ENCODE measurements at places on chromosomes 4 and X. TPM values are rescaled to one million over a fixed set of nuclear protein-coding genes. Genes with fewer than 3 reads are reported as not detected.

ADH6 gene
- total RNA-seq: not detected

GRCh38 chr4:169120624-169121023 is 110.6 kb upstream of the CBR4 start:
- no peaks in the 10 kb centered on the region for H3K36me3 ChIP-seq
- no peak for DNase-seq
- H3K4me1 ChIP-seq: no peaks in the 10 kb centered on the region
- no peak overlapping the region for H3K27ac ChIP-seq
- no peaks in the 10 kb centered on the region for H3K27me3 ChIP-seq

DNA sequence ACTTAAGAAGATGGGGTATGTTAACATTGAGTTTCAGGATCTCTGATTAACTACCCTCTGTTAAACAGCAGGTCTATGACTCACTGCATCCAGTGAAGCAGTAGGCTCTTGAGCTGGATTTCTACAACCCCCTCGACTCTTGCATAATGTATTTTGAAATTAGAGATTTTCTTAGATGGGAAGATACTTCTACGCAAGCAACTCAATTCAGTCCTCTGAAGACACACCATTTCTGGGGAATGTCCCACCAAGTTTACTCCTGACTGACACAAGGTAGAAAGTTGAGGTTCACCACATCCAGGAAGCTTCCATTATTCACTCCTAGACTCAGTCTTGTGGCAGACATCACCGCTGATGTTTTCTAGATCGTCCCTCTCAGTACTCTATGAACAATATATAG is 12.9 kb downstream of the PALLD start:
- no peak overlapping the region for H3K4me3 ChIP-seq
- H3K27ac ChIP-seq: peak overlapping the region; percentile 10

- H3K36me3 ChIP-seq: peaks cover 36% of the 10 kb centered on the region
- no peak overlapping the region for H3K4me3 ChIP-seq
- H3K4me1 ChIP-seq: peaks cover 33% of the 10 kb centered on the region
- no peak for DNase-seq
- H3K27me3 ChIP-seq: no peaks in the 10 kb centered on the region
- H3K27ac ChIP-seq: no peak overlapping the region
These were observed 131.0 kb upstream of the MAP3K15 start for GRCh38 chrX:19646282-19646681.

- DNase-seq: no peak
- no peak overlapping the region for H3K4me3 ChIP-seq
- no peaks in the 10 kb centered on the region for H3K27me3 ChIP-seq
- H3K27ac ChIP-seq: no peak overlapping the region
- H3K4me1 ChIP-seq: no peaks in the 10 kb centered on the region
These were observed 12.9 kb upstream of the IL13RA1 start for GRCh38 chrX:118714521-118714920.

DNA sequence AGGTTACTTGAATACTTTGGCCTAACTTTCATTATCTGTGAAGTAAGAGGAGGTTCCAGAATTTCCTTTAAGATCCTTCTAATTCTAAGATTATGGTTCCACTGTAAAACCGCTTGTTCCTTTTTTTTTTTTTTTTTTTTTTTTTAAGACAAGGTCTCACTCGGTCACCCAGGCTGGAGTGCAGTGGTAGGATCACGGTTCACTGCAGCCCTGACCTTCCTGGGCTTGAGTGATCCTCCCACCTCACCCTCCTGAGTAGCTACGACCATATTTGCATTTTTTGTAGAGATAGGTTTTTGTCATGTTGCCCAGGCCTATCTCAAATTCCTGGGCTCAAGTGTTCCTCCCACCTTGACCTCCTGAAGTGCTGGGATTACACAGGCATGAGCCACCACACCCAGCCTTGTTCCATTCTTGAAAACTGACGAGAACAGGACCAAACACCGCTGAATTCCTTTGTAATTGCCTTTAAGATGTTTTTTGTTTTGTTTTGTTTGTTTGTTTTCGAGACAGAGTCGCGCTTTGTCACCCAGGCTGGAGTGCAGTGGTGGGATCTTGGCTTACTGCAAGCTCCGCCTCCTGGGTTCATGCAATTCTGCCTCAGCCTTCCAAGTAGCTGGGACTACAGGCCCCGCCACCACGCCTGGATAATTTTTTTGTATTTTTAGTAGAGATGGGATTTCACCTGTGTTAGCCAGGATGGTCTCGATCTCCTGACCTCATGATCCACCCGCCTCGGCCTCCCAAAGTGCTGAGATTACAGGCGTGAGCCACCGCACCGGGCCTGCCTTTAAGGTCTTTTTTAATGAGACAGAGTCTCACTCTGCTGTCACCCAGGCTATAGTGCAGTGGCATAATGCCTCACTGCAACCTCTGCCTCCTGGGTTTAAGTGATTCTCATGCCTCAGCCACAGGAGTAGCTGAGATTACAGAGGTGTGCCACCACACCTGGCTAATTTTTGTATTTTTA is 6.8 kb downstream of the PDS5A start:
- no peak overlapping the region for H3K4me3 ChIP-seq
- H3K36me3 ChIP-seq: peaks cover 32% of the 10 kb centered on the region
- peaks cover 46% of the 10 kb centered on the region for H3K4me1 ChIP-seq
- DNase-seq: no peak

- H3K4me3 ChIP-seq: no peak overlapping the region
- H3K4me1 ChIP-seq: no peaks in the 10 kb centered on the region
- no peaks in the 10 kb centered on the region for H3K27me3 ChIP-seq
- H3K27ac ChIP-seq: no peak overlapping the region
- DNase-seq: no peak
These were observed 14.5 kb upstream of the DKK2 start for GRCh38 chr4:107050525-107051135.

DNA sequence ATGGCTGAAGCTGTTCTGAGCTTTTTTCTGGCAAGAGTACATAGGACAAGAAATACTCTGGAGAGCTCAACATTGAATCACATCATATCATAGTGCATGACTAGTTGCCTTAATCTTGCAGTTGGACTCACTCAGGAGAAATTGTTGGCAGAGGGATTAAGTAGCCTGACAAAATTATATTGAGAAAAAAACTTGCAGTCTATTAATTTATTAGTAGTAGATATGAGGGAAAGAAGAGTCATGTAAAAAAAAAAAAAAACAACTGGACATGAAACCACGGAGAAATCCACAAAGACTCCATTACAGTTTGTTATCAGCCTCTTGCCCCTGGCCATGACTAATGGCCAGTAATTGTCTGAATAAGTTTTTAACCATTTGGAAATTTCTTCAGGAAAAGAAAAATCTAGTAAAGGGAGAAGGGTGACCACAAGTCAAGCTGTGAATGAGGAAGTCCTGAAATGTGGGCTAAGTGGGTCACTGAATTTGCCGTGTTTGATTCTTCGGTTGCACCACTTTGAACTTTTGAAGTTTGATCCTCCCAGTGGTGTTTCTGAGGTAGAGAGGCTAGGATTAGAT is 45.6 kb downstream of the FHL1 start:
- H3K27me3 ChIP-seq: no peaks in the 10 kb centered on the region
- peak overlapping the region; percentile 49 for H3K4me3 ChIP-seq
- H3K4me1 ChIP-seq: peaks cover 42% of the 10 kb centered on the region
- no peak for DNase-seq

- no peak overlapping the region for H3K4me3 ChIP-seq
- no peaks in the 10 kb centered on the region for H3K4me1 ChIP-seq
- H3K36me3 ChIP-seq: no peaks in the 10 kb centered on the region
- no peak for DNase-seq
- no peak overlapping the region for H3K27ac ChIP-seq
- no peaks in the 10 kb centered on the region for H3K27me3 ChIP-seq
These were observed 48.1 kb downstream of the LUZP4 start for GRCh38 chrX:115337491-115338144.

DNA sequence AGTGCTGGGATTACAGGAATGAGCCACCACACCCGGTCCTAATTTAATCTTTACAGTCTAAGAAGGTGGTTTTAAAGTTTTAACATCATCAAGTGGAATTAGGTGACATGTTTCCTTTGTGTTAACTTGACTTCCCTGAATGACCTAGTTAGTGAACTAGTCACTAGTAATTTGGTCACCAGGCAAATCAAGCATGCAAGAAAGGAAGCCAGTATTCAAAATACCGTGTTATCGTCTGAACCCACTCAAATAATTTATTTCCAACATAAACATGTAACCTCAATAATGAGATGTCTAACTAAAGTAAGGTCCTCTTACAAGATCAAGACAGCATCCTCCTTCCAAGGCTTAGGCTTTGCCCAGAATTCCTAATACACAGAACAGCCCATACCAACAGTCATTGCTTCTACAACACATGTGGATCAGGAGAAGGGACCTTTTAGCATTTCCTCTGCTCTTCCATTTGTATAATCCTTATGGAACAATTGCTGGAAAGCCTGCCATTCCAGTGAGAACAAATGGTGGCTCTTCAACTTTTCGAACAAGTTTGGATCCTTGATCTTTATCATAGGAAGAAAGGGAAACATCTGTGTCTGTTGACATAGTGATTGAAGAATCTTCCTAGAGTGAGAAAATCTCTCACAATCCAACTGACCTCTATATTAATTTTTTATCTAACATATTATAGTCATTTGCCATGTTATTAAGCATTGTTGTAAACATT is 97.2 kb downstream of the ANXA3 start:
- peaks cover 2% of the 10 kb centered on the region for H3K27me3 ChIP-seq
- peaks cover 28% of the 10 kb centered on the region for H3K4me1 ChIP-seq
- DNase-seq: no peak
- no peak overlapping the region for H3K27ac ChIP-seq
- no peaks in the 10 kb centered on the region for H3K36me3 ChIP-seq

- no peaks in the 10 kb centered on the region for H3K36me3 ChIP-seq
- no peaks in the 10 kb centered on the region for H3K4me1 ChIP-seq
- no peak overlapping the region for H3K27ac ChIP-seq
- H3K4me3 ChIP-seq: no peak overlapping the region
- no peak for DNase-seq
- no peaks in the 10 kb centered on the region for H3K27me3 ChIP-seq
These were observed 1709.0 kb downstream of the PCDH7 start for GRCh38 chr4:32429151-32429550.

DNA sequence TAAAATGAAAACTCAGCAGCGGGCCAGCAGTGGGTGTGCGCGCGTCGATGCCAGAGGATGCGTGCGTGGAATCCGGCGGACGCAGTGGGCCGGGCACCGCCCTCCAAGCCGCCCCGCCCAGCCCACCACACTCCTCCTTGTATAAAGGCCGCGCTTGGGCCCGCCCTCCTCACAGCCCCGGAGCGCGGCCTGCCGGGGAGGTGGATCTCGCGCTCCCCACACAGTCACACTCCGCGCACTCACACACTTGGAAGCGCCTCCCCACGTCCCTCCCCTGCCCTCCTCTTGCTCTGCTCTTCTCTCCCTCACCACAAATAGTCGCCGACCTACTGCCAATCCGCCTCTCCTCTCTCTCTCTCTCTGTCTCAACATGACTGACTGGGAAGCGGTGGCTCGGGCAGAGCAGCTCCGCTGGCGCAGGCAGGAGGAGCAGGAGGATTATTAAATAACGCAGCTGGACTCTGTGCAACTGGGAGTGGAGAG is at the start of gene CCSER1:
Gene CCSER1 (plus strand): TSS at position 172 of the 483 bp plus-strand sequence.
- no peaks in the 10 kb centered on the region for H3K36me3 ChIP-seq
- H3K27me3 ChIP-seq: peaks cover 55% of the 10 kb centered on the region
- no peak within 1 kb of the TSS for H3K27ac ChIP-seq
- DNase-seq: peak; percentile 31
- H3K4me1 ChIP-seq: peaks cover 22% of the 10 kb centered on the region

MGAT4D gene
- total RNA-seq: not detected

GRCh38 chrX:10529344-10529743 is 91.0 kb downstream of the MID1 start:
- H3K27me3 ChIP-seq: no peaks in the 10 kb centered on the region
- H3K27ac ChIP-seq: no peak overlapping the region
- no peak overlapping the region for H3K4me3 ChIP-seq

DNA sequence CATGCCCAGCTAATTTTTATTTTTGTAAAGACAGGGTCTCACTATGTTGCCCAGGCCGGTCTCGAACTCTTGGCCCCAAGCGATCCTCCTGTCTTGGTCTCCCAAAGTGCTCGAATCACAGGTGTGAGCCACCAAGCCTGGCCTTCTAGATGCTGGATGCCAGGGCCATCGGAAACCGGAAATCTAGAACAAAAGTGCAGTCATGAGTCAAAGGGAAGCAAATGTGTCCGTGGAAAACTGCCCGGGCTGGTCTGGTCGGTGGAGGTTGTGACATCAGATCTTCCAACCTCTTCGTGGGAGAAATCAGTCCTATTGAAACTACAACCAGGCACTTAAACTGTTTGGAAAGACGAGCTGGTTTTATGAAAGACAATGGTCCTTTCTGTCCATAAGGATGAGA is 92.3 kb upstream of the SHOX start:
- H3K27ac ChIP-seq: no peak overlapping the region
- no peaks in the 10 kb centered on the region for H3K27me3 ChIP-seq
- H3K4me3 ChIP-seq: no peak overlapping the region
- DNase-seq: no peak

- no peaks in the 10 kb centered on the region for H3K36me3 ChIP-seq
- no peak for DNase-seq
- no peak overlapping the region for H3K27ac ChIP-seq
- no peak overlapping the region for H3K4me3 ChIP-seq
These were observed 238.4 kb upstream of the TEX13A start for GRCh38 chrX:105458846-105459245.

AMBN gene
- total RNA-seq: not detected

- DNase-seq: no peak
- H3K4me1 ChIP-seq: no peaks in the 10 kb centered on the region
- no peaks in the 10 kb centered on the region for H3K36me3 ChIP-seq
- no peak overlapping the region for H3K4me3 ChIP-seq
- H3K27me3 ChIP-seq: no peaks in the 10 kb centered on the region
These were observed 2045.7 kb upstream of the TENM3 start for GRCh38 chr4:180197471-180197870.

DNA sequence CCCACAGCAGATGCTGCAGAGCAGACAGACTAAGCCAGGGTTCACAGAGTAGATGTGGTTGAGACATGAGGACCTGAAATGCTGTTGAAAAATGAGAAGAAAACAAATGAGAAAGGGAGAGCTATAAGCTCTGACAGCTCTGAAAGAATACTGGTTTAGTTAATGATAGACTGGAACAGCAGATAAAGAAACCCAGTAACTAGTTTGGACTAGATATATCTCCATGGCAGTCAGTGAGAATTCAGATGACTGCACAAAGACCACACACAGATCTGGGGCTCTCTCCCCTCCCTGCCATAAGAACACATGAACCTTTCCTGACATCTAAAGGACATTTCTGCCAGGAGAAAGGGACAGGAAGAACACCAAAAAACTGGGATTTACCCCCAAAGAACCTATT is 8.2 kb downstream of the NAA11 start:
- no peak overlapping the region for H3K27ac ChIP-seq
- H3K4me1 ChIP-seq: no peaks in the 10 kb centered on the region

DNA sequence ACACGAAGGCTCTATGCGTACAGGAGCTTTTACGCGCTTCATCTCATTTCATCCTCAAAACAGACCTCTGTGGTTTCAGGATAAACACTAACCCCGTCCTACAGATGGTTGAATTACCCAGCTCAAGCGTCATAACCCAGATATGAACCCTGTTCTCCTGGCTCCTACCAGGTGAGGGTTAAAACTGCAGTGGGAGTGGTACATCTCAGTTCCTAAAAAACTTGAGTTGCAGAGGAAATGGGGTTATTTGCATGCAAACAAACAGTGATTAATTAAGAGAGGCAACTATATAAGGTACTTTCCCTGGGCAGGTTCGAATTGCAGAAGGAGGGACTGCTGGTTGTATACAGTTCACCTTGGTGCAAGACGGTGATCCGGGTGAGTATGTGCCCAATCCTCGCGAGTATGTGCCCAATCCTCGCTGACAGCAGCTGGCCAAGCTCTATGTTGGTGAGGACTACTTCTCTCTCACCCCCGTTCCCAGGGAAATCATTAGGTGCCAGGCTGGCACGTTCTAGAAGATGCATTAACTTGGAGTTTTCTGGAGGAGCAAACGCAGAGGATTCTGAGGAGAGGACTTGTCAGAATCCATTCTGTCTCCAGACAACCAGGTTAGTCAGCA is 72.6 kb downstream of the FHDC1 start:
- H3K27me3 ChIP-seq: no peaks in the 10 kb centered on the region
- no peaks in the 10 kb centered on the region for H3K4me1 ChIP-seq
- H3K36me3 ChIP-seq: no peaks in the 10 kb centered on the region

All from activated CD4-positive, alpha-beta T cell treated with anti-CD3 and anti-CD28 coated beads, Interleukin-2, amount 10 ng/mL, durations not matched to agents 7 days and 5 days (primary cell).